CD4-positive, alpha-beta T cell treated with Interleukin-15 for 4 hours (primary cell): ENCODE measurements at places on chromosomes 7 and 10.

- no peak for DNase-seq
Observed at GRCh38 chr10:71292624-71293445, 26.2 kb upstream of the SLC29A3 start.

GRCh38 chr7:30246392-30246791 lies 38.0 kb upstream of the ZNRF2 start:
- no peak for DNase-seq

GRCh38 chr7:94511718-94512117 lies 2.1 kb downstream of the CASD1 start:
- DNase-seq: peak; percentile 7

DNA sequence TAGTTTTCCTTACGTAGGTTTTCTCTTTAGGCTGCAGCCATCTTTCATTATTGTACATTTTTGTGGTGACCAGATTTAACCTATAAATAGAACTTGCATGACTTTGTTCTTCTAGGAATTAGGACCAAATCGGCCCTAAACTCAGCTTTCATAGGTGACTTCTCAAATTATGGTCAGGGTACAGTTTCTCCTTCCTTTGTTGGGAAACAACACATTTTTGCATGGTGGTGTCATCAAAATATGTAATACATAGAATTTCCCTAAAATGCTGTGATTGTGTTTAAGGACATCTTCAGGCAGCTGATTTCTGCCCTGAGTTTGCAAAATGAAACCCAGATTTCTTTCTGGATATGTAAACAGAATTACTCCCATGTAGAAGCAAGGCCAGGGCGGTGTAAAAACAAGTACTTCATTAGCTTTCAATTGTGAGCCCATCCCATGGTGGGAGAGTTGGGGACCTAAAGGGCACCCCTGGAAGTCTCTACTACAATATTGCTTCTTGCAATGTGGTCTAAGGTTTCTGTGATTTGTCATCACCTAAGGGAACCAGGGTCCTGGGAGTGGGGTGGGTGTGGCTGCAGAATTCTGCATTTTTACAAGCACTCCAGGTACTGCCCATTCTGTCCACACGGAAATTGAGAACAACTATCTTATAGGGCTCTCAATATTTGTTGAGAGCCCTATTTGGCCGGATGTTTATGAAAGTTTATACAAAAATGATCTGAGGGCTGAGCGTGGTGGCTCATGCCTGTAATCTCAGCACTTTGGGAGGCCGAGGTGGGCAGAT lies 121.0 kb upstream of the FAM171A1 start:
- no peak for DNase-seq

- DNase-seq: no peak
Observed at GRCh38 chr10:131750171-131750895, 150.5 kb upstream of the PPP2R2D start.

DNA sequence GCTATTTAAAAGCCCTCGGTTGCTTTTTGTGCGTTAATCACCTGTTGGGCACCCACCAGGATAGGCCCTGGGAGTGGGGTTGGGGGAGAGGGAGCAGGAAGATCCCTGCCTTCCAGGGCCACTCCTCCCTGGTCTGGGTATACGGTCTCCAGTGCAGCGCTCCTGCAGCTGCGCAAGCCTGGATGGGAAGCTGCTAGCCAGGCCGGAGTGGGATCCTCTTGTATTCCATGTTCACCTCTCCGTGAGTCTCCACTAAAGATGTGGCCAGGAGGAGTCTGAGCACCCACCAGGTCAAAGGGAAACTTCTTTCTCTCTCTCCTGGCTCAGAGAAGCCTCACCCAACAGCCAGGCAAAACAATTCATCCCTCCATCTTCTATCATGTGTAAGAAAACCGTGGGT lies 78.8 kb upstream of the ANLN start:
- no peak for DNase-seq

GRCh38 chr10:127320176-127320575 lies 123.8 kb upstream of the INSYN2A start:
- no peak for DNase-seq

DNA sequence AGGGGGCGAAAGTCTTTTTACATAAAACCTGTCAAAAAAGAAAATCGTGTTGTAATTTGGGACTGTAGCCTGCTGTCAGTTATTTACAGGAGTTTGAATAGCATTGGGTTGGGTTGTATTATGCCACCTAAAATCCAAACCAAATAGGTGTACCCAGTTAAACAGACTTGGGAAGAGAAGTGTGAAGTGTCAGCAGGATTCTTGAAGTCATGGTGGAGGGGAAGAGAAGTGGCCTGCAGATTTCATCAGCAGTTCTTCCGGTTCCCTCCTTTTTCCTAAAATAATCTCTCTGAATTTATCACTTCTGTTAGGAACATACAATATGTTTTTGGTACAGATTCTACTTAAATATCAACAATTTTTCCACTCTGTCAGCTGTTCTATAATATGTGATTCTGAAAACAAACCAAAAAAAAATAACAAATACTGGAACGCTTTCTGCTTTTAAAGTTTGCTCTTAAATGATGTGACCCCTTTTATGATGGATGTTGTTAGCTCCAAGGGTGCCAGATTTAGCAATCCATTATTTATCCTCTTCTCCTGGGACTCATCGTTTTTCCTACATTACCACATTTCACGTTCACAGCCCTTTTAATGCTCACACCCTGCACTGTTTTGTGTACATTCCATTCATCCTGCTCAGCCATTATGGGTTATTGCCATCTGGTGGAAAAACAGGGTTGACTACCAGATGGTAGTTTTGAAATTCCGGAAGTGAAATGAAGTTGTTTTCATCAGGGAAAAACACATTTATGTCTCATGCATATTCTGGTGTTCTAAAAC lies 18.7 kb upstream of the ARHGAP12 start:
- DNase-seq: no peak

- DNase-seq: no peak
Observed at GRCh38 chr10:35398355-35398754, 62.0 kb downstream of the CCNY start.

DNA sequence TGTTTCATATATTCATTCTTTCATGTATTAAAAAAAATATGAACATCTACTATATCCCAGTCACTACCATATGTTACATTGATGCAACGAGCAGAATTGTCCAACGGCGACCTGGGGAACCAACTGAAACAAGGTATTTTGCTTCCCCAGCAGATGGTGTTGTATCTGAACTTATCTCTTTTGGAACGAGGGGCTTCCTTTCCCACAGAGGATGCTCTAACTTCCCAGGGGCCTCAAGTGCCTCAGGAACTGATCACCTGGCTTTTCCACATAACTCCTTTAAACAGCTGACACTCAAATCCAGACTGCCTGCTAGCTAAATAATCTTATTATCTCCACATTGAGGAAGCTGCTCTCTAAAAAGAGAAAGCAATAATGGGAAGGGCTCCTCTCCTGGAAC lies 259.3 kb downstream of the HTR7 start:
- DNase-seq: no peak

DNA sequence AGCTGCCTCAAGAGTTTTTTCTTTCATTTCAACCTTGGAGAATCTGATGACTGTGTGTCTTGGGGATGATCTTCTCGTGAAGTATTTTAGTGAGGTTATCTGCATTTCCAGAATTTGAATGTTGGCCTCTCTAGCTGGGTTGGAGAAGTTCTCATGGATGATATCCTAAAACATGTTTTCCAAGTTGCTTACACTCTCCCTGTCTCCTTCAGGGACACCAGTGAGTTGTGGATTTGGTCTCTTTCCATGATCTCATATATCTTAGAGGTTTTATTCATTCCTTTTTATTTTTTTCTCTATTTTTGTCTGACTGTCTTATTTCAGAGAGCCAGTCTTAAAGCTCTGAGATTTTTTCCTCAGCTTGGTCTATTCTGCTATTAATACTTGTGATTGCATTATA lies 282.3 kb upstream of the CSTF2T start:
- DNase-seq: no peak

DNA sequence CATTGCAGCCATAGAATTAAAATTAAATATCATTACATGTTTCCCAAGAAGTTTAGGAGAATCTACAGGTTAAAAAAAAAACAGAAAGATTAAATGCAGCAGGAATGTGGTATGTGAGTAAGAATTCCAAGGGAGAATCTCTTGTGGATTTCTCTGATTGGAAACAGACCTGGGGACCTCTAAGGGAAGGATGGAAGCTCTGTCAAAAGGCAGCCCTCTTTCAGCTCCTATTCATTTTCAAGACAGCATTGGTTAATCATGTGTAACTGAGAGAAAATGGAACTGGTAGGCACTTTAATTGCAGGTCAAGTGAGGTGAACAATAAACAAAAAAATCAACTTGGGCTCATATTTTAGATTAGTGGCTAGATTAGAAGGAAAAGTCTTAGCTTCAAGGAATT lies 81.4 kb upstream of the MTPN start:
- DNase-seq: no peak

DNA sequence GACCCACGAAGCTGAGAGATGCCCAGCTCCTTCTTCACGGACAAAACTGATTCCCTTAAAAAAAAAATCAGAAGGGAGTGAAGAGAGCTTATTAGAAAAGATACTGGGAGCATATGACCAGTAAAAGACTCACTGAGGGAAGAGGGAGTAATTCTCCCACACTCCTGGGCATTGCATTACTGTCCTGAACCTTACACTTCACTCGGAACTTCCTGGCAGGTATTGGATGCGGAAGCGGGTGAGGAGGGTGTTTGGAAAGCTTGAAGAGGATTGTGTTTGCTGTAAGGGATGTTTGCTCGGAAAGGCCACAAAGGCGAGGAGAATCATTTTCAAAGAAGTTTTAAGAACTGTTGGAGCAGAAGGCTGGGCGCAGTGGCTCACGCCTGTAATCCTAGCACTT lies 375 bp downstream of the HKDC1 start:
- no peak for DNase-seq

GRCh38 chr7:44217223-44217714 lies 16.5 kb downstream of the YKT6 start:
- no peak for DNase-seq

- DNase-seq: no peak
Observed at GRCh38 chr10:46328853-46329689, 42.3 kb downstream of the ANTXRL start.

DNA sequence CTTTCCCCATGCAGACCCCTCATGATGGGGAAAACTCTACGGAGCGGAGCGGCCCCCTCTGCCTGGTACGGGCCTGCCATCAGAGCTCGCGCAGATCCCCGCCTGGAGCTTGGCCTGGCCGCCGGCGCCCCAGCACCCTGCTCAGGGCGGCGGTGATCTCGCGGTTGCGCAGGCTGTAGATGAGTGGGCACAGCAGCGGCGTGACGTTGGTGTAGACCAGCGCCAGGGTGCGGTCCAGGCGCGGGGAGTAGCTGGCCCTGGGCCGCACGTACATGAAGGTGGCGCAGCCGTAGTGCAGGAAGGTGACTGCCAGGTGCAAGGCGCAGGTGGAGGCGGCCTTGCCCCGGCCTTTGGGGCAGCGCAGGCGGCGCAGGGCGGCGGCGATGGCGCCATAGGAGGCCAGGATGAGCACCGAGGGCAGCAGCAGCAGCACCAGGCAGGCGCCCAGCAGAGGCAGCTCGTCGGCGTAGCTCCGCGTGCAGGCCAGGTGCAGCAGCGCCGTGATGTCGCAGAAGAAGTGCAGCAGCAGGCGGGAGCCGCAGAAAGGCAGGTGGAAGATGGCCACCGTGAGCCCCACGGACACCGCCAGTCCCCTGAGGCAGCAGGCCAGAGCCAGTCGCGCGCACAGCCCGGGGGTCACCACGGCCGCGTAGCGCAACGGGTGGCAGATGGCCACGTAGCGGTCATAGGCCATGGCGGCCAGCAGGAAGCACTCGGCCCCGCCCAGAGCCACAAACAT lies 33.4 kb downstream of the TAS2R41 start:
- DNase-seq: no peak

- no peak for DNase-seq
Observed at GRCh38 chr7:625376-625971, 101.0 kb upstream of the DNAAF5 start.

- no peak for DNase-seq
Observed at GRCh38 chr10:75899816-75900390, 468.5 kb downstream of the LRMDA start.

GRCh38 chr10:113095419-113096127 lies 145.5 kb downstream of the TCF7L2 start:
- DNase-seq: no peak

GRCh38 chr7:17661982-17662585 lies 278.2 kb downstream of the SNX13 start:
- no peak for DNase-seq

DNA sequence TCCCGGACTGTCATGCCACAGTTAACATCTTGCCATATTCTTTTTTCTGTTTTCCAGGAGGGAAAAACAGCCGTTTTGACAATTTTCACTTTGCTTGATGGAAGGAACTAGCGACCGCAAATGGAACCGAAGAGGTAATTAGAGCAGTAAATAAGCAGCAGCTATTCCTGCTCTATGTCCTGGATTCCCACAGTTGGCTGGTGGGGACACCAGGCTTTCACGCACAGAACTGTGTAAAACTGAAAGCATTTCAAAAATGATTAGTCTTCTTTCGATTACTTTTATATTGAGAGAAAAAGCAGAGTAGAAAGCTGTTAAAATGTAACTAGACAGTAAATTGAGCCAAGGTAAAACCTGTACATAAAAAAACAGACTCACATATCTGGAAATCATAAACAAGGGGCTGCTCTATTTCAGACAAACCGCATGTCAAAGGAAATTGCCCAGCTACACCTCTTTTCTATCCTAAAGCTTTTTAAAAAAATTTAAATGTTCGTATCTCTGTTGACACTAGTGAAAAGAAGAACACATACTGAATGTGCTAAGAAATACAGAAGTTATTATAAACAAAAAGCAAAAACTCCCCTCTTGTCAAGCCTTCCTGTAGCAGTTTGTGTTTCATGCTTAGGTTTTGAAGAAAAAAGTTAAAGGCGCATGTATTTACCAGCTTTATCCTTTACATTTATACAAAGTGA lies 93.4 kb downstream of the RNF216 start:
- DNase-seq: peak; percentile 17

DNA sequence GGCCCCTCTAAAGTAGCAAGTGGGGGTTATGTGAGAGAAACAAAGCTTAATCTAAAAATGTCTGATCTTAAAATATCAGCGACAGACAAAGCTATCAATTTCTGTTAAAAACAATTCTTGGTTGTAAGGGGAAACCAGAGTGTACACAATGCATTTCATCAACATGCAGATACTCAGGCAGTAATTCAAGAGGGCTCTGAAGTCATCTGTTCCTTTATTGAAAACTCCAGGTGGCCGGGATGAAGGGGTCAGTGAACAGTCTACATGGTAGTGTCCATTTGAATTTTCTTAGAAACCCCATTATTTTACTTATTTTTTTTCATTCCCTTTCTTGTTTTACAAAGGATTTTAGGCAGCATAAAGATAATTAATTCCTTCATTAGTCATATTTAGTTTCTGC lies 36.7 kb upstream of the BTBD16 start:
- no peak for DNase-seq

DNA sequence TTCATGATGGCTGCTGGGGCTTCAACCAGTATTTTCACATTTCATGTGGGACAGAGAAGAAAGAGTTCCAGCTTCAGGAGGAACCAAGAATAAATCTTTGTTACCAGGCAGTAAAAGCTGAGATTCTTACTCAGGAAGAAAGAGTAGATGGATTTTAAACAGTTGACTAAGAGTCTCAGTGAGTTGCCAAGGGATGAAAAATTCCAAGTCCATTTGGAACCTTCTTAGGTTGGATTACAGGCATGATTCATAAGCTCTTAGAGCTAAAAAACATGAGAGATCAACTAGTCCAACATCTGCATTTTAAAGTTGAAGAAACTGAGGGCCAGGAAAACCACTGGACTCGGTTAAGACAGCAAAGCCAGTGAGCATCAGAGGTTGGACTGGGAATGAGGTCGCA lies 148.6 kb downstream of the NEBL start:
- DNase-seq: no peak

- no peak for DNase-seq
Observed at GRCh38 chr7:110595694-110596093, 495.2 kb upstream of the LRRN3 start.
